ENCODE measurements at places on chromosomes 3 and 15.
A peak's percentile ranks its signal among the peaks of the same experiment; 100 is the strongest.

DNA sequence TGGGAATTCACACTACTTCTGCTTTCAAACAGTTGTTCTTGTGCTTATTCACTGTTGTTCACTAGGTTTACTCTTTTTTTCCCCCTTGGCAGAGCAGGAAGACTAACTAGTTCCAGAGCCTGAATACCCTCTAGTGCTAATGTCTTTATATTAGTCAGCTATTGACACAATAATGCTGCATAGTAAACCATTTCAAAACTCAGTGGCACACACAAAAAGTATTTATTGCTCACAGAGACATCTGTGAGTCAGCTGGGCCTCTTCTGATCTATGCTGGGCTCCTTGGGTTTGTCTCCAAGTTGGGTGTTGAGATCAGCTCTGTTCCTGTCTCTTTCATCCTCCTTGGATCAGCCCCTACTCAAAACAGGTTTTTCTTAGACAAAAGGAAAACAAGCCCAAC lies 51.1 kb downstream of the RSRC1 start:
- DNase-seq = peak; percentile 69

- no peak for DNase-seq
Measured at GRCh38 chr3:141851411-141851810, 25.0 kb upstream of the ATP1B3 start.

DNA sequence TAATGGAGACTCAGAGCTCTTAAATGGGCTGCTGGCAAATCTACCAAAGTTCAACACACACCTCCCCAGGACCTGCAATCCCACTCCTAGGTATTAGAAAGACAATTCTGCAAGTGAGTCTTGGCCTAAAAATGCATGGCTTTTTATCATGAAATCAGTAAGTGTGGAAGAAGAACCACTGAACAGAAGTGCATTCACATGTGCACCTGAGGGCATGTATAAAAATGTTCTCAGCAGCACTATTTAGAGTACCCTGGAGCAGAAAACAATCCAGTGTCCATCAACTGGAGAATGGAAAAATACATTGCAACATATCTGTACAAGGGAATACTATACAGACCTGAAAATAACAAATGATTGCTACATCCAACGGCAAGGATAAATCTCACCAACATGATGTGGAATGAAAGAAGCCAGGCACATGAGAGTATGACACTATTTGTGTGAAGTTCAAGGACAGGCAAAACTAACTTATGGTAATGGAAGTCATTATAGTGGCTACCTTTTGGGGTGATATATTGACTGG lies 8.1 kb upstream of the SLC6A1 start:
- no peak for DNase-seq

DNA sequence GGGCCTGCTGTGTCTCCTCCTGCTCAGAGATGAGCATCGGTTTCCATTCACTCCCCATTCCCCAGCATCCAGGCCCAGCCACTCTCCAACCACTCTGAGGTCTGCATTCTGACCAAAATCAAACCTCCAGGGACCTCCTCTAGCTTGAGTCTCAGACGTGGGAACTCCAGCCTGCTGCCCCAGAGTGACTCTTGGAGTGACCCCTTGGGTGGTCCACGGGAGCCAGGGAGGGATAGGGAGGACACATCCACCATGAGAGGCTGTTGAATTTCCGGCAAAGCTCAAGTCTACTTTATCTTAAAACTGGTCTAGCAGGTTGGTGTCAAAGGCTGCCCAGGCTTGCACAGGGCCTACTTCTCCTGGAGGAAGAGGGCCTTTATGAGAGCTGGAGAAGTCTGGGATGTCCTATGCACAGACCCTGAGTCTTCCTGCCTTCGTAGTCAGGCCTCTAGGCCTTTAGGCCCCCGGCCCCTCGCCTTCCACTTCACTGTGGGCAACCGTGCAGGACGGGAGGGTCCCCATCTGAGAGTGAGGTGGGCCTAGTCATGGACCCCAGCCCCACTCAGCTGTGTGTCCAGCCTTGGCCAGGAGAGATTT lies 8.9 kb downstream of the CISH start:
- no peak for DNase-seq

DNA sequence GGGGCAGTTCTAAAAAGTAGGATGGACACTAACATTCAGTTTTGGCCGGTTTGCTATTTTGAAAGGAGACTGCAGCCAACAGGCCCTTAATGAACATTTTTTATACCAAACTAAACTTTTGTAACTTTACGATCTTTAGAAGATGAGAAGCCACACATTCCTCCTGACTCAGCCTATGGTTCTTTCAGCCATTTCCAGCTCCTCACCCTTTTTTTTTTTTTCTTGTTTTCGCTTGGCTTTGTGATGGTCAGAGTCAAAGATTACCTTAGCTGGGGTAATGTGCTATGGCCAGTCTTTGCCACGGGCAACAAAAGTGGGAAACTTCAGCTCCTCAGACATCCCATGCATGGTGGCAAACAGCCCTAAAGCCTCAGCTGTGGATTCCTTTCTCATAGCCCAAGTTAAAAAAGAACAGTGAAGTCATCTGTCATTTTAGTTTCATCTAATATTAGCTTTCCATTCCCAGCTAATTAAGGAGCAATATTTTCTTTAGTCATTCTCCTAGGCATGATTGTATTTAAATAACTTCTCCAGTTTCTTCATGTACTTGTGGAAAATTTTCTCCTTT lies 368.7 kb downstream of the MFSD1 start:
- DNase-seq = peak; percentile 55

DNA sequence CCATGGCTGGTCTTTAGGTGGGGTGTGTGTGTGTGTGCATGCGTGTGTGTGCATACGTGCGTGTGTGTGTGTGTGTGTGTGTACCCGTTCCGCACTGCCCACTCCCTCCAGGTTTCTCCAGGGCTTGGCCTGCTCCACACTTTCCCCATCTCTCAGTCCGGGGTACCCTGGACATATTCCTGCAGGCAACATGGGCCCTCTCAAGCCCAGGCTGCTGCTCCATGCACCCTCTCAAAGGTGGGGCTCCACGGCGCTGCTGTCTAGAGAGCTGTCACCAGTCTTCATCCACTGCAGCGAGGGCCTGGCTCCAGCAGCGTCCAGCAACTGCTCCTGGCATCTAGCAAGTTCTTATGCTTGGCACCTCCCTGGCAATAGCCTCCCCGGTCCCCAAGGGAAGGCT lies 86.1 kb downstream of the ATP10A start:
- DNase-seq = no peak

DNA sequence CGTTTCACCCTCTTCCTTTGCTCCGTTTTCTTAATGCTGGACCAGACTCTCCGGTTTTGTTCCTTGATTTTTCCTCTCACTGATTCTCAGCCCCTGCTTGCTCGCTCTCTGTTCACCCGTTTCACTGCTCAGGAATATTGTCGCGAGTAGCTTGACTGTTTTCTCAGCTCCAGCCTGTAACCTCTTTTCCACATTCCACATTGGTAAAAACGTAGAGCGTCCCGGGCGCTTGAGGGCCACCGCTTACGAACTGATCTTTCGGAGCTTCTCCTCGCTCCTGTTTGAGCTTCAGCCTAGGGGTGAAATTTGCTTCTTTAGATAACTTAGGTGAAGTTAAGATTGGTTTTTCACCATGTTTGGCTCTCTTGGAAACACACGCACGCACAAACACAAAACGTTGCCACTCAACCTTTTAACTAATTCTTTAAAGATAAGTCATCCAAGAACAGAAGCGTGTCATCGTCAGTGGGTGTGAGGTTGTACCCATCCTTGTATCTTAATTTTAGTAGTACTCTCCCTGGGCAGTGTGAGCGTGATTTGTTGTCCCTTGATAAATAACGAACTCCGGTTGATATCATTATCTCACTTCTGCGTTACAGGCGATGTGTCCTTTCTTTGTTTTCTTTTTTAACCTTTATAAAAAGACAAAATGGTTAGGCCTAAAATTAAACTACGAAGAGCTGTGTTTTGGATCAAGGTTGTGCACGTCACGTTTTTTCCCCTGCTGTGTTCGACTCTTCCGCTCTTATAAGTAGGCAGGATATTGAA lies 1.0 kb downstream of the PAK2 start:
- peak; percentile 56 for DNase-seq

DNA sequence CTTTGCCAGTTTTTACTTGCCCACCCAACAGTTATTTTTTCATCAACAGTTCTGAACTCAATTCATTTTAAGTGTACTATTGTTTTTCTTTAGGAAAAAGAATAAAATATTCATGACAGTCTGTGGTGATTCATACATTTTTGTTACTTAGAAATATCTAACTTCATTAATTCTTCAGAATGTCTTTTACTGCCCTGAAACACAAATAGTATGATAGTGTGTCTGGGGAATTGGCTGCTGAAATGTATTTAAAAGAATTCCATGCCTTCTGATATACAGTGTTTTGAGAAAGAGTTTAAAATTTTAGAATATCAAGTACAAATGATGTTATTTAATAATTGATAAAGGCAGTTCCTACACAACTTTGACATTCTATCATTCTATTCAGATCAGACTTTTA lies 854.1 kb downstream of the NAALADL2 start:
- DNase-seq = no peak

DNA sequence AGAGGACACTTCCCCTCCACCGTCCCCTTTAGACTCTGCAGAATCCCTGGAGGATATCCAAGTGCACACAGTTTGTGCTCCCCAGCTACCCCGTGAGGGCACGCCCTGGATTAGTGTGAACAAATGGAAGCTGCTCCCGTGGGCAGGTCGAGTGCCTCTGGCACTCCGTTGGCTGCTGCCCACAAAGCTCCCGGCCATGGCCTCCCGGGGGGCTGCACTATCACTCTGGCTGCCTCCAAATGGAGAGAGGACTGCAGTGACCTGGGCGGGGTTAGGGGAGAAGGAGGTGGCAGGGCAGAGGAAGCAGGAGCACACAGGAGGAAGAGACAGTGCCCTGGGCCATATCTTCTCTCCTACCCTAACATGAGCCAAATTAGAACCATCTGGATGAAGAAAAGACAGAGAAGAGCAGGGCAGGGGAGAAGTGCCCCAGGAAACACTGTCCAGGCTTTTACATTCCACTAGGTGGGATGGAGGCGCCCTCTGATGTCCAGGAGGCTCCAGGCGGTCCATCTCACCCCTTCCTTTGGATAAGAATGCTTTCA lies 29.4 kb upstream of the ACAD9 start:
- DNase-seq = peak; percentile 35

DNA sequence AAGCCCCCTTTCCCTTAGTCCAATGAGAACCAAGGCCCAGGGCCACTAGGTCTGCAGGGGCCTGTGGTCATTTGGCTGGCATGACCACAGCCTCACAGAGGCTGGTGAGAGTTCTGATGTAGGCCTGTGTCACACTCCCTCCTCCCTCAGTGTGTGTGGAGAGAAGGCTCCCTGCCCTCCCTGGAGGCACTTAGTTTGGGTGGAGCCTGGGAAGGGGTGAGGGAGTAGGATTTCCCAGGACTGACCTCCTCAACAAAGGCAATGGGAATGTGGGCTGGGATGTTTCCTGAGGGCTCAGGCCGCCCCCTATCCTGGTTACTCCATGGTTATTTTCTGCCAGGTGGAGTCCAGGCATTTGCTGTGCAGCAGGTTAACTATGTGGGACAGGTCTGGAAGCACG lies 7.6 kb downstream of the TEX264 start:
- no peak for DNase-seq

DNA sequence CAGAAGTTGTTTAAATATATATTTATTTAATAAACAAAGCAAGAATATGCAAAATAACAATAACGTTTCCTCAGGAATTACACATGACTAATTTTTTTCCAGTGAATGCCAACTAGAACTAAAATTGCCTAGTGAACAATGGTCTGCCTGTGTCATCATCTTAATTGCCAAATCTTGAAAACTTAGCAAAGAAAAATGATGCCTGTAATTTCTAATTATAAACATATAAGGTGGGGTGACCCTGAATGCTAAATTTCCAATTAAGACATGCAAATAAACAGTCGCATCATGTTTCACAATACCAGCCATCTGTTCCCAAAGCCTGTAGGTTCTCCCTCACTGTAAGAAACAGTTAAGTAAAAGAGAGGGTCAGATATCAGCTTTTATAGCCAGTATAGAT lies 67.6 kb upstream of the PLCL2 start:
- no peak for DNase-seq

- DNase-seq = no peak
Measured at GRCh38 chr3:182349051-182349450, 444.3 kb upstream of the ATP11B start.

DNA sequence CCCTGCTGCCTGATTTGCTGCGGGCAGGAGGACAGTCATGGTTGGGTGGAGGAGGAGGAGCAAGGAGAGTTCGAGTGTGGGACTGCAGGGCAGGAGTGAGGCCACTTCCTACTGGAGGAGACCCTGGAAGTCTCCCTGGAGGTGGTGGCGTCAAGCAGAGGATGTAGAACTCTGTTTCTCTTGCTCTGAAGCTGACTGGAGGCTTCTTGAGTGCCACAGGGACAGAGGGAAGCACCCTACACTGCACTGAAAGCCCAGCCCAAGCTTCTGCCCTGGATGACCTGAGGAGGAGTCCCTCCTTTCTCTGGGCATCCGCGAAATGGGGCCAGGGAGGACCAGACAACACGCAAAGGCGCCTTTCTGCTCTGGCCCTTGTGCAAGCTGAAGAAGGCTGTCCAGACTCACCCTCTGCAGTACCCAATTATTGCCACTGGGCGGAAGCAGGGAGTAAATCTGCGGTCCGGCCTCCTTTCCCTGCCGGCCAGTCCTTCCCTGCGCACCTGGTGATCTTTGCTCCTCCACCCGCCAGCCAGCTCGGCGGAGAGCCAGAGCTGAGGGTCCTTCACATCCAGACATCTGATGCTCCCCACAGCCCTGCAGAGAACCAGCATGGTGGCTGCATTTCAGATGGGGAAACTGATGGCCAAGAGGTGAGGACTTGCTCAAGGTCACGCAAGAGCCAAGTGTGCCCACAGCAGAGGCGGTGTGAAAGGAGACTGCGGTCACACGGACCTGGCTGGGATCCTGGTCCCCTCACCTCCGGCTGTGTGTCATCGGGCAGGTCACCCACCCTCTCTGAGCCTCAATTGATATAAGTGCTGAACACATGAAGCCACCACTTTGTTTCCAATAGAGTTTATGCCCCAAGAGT lies 207.1 kb downstream of the TBC1D2B start:
- DNase-seq = peak; percentile 87
